ENCODE measurements at places on chromosomes 2 and 18.

DNA sequence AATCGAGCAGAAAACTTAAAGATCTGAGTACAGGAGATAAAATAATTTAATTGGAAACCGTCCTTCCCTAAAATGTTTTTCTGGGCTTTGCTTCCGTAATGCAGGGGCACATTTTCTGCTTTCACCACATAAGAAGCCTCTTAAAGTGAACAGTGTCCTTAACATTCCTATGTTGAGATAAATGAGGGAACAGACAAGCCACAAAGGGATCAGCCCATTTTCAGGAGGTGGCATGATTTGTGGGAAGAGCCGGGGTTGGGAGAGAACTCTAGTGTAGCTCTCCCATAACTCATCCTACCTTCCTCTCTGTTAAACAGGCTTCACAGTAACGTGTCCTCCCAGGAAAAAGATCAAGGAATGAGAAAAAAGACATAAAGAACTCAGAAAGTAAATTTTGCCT is 56.9 kb upstream of the ACVR1C start:
- no peak for DNase-seq

DNA sequence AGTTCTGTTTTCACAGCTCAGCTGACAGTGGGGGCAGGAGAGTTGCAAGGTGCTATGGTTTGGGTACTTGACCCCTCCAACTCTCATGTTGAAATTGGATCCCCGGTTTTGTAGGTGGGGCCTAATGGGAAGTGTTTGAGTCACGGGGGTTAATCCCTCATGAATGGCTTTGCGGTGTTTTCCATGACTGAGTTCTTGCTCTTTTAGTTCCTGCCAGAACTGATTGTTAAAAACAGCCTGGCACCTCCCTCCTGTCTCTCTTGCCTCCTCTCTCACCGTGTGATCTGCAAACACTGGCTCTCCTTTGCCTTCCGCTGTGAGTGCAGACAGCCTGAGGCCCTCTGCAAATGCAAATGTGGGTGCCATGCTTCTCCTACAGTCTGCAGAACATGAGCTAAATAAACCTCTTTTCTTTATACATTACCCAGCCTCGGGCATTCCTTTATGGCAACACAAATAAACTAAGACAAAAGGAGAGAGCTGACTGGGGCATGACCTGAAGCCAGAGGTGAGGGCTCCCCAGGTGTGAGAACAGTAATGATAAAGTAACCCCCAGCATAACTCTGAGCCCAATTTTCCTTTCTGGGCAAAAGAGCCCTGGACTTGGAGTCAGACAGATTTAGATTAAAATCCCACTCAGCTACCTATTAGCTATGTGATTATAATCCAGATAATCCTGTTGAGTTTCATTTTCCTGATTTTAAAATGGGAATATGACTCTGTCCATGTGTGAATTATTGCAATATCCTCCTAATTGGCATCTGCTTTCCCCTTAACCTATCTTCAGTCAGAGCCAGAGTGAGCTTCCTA is 64.9 kb upstream of the CAPN13 start:
- DNase-seq: no peak

DNA sequence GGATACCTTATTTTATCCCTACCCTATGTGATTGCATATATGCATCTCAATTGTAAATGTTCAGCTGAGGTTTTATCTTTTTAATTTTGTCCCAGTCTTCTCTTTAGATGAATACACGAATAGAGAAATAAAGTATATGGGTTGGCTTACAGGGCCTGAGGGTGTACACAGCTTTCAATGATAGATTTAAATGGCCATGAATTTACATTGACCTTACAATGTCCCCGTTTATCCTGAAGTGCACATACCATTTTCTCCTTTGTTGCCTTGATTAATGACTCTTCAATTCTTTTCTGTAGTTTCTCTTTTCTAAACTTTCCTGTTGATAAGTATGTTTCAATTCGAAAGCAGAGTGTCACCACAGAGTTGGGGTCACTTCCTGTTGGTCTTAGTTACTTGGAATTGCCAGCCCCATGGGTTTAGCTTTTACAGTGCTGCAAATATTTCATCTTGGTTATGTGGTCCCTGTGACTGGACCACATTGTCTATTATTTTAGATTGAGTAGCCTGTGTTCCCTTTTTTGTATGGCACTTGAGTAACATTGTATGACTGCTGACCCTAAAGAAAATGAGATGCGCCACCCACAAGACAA is 1616.3 kb upstream of the ACVR2A start:
- no peak for DNase-seq

- no peak for DNase-seq
Observed at GRCh38 chr2:225366731-225367130, 32.8 kb upstream of the NYAP2 start.

- no peak for DNase-seq
Observed at GRCh38 chr2:74768401-74768914, 65.5 kb upstream of the HK2 start.

DNA sequence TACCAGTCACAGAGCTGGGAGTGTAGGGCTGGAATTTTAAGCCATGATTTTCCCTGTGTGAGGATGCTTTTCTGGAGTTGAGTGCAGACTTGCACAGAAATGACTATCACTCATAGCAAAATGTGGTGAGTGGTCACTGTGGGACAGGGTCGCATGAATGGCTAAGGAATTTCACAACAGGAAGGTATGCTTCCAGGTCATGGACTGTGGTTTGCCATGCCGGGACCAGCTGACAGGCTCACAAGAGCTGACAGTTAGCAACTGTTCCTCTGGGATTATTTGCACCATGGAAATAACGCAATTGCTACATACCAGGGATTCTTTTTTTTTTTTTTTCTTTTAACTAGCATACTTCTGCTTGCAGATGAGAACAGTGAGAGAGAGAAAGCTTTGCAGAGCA is 3.8 kb upstream of the UXS1 start:
- no peak for DNase-seq

GRCh38 chr2:23574919-23575654 is 190.1 kb downstream of the KLHL29 start:
- no peak for DNase-seq

DNA sequence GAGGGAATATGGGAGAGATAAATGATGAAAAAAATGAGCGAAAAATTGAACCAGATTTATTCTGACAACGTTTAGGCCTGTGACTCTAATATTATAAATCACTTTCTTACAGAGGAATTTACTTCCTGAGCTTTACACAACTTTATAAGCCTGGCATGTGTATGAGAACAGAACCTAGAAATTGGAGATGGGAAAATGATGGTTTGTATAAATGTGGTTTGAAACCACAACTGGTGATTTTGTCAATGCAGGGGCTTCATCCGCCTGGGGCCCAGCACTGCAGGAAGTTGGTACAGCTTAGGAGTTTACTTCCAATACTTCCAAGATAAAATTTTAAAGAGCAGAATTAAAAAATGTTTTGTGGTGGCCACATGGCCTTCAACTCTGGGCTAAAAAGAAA is 82.3 kb downstream of the VAPA start:
- DNase-seq: no peak

GRCh38 chr2:38553554-38553953 is 49.2 kb downstream of the HNRNPLL start:
- no peak for DNase-seq

Data from GM13977 (cell line).